Jurkat, Clone E6-1 (cell line): ENCODE measurements at places on chromosomes 11 and 22.

GRCh38 chr11:120740380-120740779 lies 228.8 kb downstream of the GRIK4 start:
- no peak for DNase-seq

DNA sequence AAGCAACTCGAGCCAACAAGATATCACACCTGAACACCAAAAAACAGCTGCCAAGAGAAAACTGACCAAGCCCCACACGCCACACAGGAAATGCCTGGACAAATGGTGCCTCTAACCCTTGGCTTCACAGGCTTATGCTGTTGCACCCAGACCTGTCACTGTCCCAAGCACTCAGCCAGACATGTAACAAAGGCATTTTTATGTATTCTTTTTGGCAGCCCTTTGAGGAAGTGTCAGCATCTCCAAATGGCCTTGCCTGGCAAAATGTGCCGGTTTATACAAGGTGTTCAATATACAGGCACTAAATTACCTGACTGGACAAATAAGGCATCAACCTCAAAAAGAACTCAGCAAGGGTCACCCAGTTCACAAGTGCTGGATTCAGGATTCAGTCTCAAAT lies 6.1 kb downstream of the HDHD5 start:
- no peak for DNase-seq

- no peak for DNase-seq
Measured at GRCh38 chr11:73317803-73318202, 9.7 kb downstream of the ARHGEF17 start.

GRCh38 chr11:35470616-35471015 lies 51.3 kb upstream of the SLC1A2 start:
- no peak for DNase-seq

GRCh38 chr11:42972741-42973140 lies 339.1 kb upstream of the API5 start:
- DNase-seq: no peak

- peak; percentile 1 for DNase-seq
Measured at GRCh38 chr22:24106385-24107381, 74.6 kb upstream of the SUSD2 start.

DNA sequence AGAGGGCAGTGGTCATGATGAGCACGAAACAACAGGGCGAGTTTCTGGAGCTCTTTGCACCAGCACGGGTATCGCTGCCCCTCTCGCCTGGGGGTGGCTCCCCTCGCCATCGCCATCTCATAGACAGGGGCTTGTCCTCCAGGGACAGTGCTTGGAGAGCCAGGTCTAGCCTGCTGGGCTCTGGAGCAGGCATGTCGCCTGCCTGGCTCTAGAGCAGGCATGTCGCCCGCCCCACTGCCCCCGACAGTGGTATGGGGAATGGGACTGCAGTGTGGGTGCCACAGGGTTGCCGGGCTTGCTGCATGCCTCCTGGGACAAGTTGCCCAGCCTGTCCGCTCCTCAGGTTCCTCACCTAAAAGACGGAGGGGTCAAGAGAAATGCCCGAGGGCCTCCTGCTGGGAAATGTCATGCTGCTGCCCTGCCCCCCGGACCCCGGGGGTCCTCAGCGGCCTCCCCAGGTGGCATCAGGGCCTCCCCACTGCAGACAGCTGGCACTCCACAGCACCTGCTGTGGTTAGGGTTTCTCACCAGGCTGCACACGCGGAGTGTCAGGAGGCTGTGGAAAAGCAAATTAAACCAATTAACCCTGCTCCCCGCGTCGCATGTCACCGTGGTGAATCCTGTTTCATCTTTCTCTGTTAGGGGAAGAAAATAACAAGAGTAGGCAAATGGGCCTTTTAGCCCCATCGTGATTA lies 403.0 kb downstream of the TBC1D22A start:
- peak; percentile 64 for DNase-seq

GRCh38 chr22:49687333-49687732 lies 140.3 kb downstream of the BRD1 start:
- DNase-seq: no peak

DNA sequence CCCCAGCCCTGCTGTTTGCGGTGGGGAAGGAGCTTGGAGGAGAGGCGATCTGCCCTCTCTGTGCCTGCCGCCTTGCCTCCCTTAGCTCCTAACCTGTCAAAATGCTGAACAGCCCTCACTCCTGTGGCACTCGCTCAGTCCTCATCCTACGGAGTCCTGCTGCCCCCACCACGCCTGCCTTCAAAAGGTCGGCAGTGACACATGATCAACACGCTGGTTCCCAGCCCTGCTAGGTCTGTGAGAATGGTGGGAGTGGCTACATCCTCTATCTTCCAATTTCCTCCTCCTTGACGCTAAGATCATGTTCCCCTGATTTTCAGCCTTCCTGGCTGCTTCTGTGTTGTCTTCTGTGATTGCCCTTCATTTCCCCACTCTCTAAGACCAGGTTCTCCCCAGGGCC lies 120.2 kb upstream of the TBCEL start:
- DNase-seq: no peak

DNA sequence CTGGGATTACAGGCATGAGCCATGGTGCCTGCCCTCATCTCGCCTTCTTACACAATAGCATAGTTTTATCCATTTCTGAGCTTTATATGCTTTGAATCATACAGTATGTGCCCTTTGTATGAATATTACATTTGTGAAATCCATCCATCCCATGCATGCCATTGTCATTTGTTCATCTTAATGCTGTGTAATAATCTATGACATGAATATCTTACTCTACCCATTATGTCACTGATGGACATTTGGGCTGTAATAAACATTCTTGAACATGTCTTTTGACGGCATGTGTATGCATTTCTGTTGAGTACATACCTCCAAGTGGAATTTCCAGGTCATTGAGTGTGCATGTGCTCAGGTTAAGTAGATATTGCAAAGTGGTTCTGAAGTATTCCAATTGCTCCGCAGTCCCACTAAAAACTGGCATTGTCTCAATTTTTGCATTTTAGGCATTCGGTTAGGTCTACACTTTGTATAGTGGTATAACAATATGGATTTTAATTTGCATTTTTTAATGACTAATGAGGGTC lies 339.3 kb upstream of the SYN3 start:
- DNase-seq: no peak

DNA sequence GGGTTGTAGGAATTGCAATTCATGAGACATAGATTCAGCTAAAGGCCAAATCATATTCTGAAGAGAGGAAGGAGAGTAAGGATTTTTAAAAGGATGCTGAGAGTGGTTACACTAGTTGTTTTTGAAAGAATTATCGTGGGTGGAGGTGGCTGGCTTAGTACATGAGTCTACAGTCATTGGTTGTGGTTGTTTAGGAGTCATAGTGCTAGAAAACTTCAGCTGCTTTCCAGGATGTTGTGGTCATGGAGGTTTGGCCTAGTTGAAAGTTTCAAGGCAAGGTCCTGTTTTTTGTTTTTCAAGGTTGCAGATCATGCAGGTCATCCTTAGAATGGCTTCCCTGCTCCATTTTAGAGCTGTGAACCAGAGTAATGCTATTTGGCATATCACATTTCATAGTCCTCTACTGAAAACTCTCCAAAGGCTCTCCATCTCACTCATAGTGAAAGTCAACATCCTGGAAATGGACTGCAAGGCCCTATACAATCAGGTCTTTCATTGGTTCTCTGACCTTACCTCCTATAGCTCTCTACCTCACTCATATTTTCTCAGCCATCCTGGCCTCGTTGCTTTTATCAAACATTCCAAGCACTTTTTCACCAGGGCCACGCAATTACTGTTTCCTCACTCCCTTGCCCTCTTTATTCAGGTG lies 26.1 kb upstream of the ZBTB44 start:
- peak; percentile 70 for DNase-seq

DNA sequence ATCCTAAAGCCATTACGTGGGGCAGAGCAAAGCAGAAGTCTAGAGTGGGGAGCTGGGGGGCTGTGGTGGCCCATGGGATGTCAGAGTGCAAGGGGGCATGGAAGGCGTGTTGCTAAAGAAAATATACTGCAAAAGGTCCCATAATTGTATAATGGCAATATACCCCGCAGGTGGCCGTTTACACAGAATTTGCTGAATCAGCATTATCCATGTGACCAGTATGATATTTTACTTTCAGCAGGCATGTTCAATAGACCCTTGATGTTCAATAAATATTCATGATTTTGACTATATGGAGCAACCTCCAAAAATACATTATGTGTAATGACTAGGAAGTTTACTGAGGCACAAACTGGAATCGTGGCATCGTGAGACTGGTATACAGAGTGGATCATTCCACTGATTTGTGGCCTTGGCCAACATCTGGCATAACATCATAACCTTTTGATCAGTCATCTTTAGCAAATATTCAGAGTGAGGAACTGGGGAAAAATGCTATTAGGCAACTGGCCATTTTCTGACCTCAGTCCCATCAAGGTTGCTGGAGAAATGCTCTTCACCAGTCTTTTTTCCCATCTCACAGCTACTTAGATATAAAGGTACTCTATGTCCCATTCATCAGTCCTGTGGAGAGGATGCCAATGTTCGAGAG lies 29.3 kb upstream of the PPP2R1B start:
- no peak for DNase-seq

- DNase-seq: no peak
Measured at GRCh38 chr11:114244726-114245394, 51.3 kb upstream of the NNMT start.

DNA sequence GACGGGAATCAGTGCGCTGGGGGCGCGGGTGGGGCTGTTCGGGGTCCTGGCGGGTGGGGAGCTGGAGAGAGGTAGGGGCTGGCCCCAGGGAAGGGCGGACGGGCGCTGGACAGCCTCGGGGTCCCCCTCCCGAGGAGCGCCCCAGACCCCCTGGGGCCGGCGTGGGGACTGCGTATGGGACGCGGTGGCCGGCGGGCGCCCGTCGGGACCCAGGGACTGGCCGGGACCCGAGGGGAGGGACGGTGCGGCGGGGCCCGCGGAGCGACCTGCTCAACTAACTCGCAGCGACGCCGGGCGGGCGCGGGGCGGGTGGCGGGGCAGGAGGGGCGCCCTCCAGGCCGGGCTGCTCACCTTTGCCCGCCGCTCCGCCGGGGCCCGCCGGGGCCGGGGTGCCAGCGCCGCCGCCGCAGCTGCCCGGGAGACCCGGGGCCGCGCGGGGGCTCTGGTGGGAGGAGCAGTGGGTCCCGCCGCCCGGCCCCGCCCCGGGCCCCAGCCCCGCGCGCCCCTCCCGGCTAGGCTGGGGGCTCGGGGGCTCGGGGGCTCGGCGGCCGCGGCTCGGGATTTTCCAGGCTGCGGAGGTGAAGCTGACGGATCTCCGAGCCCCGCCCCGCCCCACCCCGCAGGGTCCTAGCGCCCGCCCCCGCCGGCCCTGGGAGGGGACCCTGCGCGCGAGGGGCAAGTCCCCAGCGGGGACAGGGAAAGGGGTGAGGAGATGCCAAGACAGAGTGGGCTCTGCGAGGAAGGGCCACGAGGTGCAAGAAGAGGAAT lies 12.3 kb downstream of the STARD10 start:
- no peak for DNase-seq

DNA sequence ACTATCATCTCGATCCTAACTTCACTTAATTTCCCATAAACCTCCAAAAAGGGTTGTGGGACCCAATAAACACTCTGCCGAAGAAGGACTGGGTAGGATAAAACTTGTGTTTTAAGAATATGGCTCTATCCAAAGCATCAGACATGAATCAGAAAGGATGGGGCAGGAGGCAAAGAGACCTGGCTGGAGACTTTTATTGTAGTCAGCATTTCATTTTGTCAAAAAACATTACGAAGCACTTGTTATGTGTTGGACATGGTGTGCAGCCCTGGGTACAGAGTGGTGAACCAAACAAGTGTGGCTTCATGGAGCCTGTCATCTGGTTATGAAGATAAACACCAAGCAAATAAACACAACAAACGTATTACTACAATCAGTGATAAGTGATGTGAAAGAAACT lies 17.3 kb downstream of the IL10RA start:
- no peak for DNase-seq

DNA sequence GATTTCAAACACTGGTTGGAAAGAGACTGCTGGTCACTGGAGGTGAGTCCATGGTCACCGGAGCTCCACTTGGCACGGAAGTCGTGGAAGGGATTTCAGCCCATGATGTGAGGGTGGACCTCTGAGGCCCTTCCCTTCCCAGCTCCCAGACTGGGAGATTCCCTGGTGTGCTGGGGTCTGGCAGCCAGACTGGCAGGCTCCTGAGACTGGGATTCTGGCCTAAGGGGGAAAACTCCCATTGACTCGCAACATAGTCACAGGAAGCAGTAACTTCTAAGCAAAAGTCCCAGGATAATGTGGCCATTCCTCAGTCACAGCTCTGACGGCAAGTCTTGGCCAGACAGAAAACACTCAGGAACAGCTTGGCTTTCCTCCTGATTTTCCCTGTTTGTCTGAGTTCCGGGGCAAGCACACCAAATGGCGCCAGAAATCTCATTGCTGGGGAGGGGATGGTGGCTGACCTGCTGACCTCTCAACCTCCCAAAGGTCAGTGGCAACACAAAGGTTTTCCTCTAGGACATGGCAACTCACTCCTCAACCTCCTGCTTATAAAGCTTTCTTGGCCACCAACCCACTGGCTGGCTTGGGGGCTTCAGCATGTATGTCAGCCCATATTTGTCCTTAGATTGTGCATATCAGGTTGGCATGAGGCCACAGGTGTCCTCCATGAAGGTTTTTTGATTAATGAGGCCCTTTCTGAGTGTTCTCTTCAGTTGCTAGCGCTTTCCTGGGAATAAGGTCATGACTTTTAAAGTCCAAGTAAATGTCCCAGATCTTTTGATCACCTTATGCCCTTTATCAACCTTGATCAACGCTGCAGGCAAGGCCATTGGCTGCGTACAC lies 99.5 kb downstream of the CCDC81 start:
- DNase-seq: no peak

- DNase-seq: peak; percentile 78
Measured at GRCh38 chr11:63682066-63683021, 1.0 kb downstream of the RTN3 start.

DNA sequence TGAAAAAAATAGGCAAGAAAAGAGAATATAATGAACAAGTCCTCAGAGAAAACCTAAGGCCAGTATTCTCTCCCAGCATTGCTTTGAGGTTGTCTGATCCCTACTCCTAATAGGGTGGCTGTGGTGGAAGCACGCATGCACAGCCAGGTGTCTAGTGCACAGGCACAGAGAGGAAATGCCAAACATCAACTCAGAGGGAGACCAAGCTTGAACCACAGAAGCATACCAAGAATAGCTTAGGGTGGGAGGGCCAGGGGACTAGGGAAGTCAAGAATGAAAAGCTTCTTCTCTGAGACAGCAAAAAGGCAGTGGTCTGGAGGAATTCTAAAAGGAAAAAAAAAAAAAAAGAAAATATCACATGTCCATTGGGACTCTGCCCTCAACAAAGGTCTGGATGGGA lies 244.1 kb upstream of the API5 start:
- DNase-seq: peak; percentile 2

- DNase-seq: no peak
Measured at GRCh38 chr11:32426819-32427615, 8.3 kb downstream of the WT1 start.

- DNase-seq: no peak
Measured at GRCh38 chr11:76237914-76238313, 31.6 kb upstream of the WNT11 start.

DNA sequence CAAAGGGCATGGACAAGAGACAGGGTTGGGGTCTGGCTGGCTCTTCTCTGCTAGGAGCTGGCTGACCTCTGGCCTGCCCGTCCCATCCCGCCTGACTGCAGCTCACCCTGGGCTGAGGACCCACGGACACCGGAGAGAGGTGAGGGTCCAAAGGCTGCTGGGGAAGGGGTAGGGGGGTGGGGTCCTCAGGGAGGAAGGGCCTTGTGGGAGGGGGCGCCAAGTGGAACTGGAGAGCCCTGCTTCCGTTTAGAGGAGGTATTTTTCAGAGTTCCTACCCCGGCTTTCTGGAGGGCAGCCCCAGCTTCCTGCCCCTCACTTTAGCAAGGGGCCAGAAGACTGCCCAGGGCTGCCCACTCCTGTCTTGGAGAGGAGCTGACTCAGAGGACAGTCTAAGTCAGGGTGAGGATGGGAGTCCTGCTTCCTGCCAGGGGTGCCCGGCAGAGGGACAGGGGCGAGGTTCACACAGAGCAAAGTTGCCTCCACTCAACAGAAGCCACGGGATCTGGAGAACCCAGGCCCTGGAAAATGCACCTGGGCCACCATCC lies 7.1 kb downstream of the LARGE2 start:
- no peak for DNase-seq
